NCI-H2107 (cell line): ENCODE measurements at places on chromosomes 5 and 9.

DNA sequence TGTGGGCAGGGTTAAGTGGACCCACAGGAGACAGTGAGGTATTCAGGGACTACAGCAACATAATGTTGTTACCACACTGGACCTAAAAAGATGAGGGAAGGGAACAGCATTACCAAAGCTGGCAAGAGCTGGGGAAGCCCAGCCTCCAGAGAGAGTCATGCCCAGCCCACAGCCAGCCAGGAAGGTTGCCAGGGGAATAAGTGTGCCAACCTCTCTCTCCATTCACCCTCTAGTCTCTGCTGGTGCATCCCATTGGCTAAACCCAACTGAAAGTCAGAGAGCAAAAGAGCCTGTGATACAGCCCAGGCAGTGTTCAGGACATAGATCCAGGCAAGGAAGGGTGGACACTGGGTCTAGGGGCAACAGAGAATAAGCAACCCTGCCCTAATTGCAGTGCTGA lies 35.8 kb upstream of the AFAP1L1 start:
- DNase-seq: no peak

DNA sequence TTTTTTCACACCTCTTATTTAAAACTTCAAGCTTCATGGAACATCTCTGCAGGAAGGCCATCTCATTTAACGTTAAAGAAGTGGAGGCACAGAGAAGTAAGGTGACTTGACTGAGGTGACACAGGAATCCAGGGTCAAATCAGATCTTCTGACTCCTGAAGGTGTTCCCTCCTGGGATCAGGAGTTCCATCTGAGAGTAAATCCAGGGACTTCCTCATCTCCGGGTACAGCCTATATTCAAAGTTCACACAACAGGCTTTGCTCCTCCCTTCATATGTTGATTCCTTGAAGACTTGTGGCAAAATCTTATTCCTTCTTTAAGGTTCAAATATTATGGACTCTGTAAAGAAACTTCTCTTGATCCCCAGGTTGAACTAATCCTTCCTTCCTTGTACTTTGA lies 313.1 kb upstream of the CLINT1 start:
- DNase-seq: no peak

DNA sequence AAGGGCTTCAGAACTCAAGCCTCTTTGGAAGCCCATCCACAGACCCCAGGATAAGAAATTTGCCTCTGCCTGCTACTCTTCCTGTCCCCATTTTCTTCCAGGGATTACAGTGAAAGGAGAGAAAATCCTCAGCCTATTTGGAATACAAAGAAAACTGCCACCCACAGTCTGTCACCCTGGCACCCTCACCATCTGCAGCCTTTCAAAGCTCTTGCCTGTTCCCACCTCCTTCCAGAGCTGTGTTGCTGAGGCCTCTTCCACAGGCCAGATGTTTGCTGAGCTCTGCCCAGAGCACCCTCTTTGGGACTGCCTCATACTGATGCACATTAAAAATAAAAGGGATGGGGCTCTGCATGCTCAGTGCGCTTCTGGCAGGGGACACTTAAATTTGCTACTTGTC lies 35.9 kb upstream of the TAF1L start:
- DNase-seq: no peak

DNA sequence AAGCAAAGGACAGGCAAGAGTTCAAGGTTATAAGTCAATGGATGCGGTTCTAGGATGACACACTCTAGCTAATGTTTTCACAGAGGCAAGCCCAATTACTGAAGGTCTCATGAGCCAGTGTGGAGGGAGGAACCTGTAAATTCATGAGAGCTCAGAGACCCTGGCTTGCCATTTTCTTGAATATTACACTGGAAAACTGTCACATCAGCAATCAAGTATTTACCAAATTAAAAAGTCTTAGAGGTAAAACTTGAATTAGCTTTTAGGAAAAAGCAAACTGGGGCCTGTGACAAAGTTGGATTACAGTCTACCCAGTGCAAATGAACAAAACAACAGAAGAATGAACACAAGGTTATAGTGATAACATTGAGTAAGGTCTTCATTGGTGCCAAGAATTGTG lies 636.9 kb upstream of the TLE4 start:
- DNase-seq: no peak

DNA sequence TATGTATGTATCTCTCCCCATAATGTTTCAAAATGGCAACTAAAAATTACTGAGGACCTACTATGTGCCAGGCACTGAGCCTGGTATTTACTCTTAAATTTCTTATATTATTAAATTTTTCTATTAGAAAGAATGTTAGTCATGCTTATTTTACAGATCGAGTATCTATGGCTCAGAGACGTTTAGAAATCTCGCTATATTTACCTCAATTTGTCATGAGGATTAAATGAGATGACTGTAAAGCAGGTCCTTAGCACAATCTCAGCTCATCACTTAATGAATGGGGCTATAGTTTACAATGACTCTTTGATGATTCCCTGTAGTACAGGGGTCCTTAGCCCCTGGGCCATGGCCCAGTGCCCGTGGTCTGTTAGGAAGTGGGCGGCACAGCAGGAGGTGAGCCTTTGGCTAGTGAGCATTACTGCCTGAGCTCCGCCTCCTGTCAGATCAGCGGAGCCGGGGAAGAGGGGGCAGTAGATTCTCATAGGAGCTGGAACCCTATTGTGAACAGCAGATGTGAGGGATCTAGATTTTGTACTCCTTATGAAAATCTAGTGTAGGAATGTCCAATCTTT lies 15.5 kb downstream of the ENC1 start:
- DNase-seq: no peak

GRCh38 chr9:129934041-129934591 lies 98.9 kb downstream of the USP20 start:
- DNase-seq: no peak

DNA sequence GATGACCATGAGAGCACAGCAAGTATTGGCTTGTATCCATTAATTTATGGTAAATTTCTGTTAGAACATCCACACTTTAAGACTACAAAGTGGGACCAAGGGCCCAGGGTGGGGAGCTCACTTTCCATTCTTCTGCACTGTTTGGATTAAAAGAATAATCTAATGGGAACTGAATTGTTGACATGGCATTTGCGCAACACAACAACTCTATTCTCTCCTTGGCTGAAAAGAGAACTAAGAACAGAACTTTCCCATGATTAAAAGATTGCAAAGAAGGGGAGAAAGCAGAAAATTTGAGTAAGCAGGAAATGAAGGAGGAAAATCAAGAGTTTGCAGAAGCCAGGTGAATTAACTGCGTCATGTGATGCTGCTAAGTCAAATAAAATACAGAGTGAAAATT lies 143.4 kb downstream of the HINT1 start:
- DNase-seq: no peak

DNA sequence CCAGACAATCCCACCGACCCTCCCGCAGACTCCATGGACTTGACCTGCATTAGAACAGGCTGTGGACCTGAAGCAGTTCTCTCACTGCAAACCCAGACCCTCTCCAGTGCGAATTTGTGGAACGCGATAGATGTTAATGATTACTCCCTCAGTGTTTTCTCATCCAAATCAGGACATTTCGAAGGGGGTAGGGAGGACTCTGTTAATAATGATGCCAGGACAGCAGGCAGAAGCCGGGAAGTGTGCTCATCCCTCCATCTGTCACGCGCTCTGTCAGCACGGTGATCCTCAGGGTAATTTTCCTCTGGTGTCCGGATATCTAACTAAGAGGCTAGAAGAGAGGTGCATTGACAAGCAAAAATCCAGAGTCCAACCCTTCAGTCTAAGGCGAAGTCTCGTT lies 18.8 kb downstream of the RAPGEF1 start:
- no peak for DNase-seq

GRCh38 chr5:143812085-143812705 lies at the start of gene HMHB1:
TSS of gene HMHB1 (plus strand) at chr5:143812161.
- no peak for DNase-seq
